Thyroid gland (tissue), 4 donors: ENCODE measurements at places on chromosomes 5 and 9. TPM values are rescaled to one million over a fixed set of nuclear protein-coding genes. Genes with fewer than 3 reads are reported as not detected.
A peak's percentile ranks its signal among the peaks of the same experiment; 100 is the strongest.

EFNA5 gene
- 6.9 TPM for total RNA-seq

MELK gene
- total RNA-seq: 0.44 TPM

- peak overlapping the region; percentile 17 for H3K27ac ChIP-seq
- peaks cover 23% of the 10 kb centered on the region for H3K4me1 ChIP-seq
- H3K4me3 ChIP-seq: no peak overlapping the region
- H3K36me3 ChIP-seq: no peaks in the 10 kb centered on the region
Measured at GRCh38 chr5:76547242-76547890, 75.8 kb downstream of the F2RL2 start.

DNA sequence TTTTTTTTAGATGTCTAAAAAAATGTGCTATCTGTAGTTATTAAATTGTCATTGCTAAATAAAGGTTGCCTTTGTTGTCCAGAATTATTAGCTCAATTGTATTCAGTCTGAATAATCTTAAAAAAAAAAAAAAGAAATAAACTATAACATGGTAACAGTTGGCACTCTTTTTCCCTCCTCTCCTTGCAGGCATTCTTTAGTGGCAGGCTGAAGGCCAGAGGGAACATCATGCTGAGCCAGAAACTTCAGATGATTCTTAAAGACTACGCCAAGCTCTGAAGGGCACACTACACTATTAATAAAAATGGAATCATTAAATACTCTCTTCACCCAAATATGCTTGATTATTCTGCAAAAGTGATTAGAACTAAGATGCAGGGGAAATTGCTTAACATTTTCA is 87.6 kb upstream of the FAM170A start:
- no peak overlapping the region for H3K27ac ChIP-seq
- H3K27me3 ChIP-seq: no peaks in the 10 kb centered on the region
- no peaks in the 10 kb centered on the region for H3K4me1 ChIP-seq
- DNase-seq: no peak

- no peaks in the 10 kb centered on the region for H3K4me1 ChIP-seq
- no peak for DNase-seq
- no peaks in the 10 kb centered on the region for H3K36me3 ChIP-seq
- no peak overlapping the region for H3K4me3 ChIP-seq
- no peak overlapping the region for H3K27ac ChIP-seq
Measured at GRCh38 chr9:38342532-38342931, 50.0 kb upstream of the ALDH1B1 start.

DNA sequence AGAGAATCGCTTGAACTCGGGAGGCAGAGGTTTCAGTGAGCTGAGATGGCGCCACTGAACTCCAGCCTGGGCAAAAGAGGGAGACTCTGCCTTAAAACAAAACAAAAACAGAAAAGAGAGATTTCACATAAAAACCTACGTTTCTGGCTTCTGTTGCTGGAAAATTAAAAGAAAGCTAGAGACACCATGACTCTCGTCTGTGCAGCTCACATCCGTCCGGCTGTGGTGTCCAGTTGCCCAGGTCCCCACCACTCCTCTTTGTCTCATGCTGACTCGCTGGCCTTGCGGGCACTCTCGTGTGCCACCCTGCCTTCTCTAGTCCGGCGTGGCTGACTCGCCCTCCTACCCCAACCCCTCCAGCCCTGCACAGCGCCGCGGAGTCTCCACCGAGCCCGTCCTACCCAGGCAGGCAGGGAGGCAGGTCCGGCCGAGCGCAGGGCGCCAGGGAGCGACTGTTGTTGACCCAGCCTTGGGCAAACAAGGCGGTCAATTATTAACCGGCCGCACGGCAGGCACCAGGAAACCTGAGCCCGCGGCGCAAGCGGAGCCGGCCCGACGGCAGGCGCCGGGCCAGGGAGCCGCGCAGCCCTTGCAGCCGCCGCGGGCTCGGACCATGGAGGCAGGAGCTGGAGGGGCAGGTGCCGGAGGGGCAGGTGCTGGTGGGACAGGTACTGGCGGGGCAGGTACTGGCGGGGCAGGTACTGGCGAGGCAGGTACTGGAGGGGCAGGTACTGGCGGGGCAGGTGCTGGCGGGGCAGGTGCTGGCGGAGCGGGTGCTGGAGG is at the start of gene PRRT1B:
TSS of gene PRRT1B (plus strand) at position 521 of the 783 bp plus-strand sequence. CDS start at position 614, 93 bp downstream.
- no peak within 1 kb of the TSS for H3K27ac ChIP-seq
- H3K27me3 ChIP-seq: peaks cover 16% of the 10 kb centered on the region
- H3K4me3 ChIP-seq: no peak within 1 kb of the TSS
- DNase-seq: peak; percentile 19
- H3K4me1 ChIP-seq: peaks cover 21% of the 10 kb centered on the region
- H3K36me3 ChIP-seq: no peaks in the 10 kb centered on the region
